ENCODE measurements at places on chromosomes 2 and 18.
A peak's percentile ranks its signal among the peaks of the same experiment; 100 is the strongest.

DNA sequence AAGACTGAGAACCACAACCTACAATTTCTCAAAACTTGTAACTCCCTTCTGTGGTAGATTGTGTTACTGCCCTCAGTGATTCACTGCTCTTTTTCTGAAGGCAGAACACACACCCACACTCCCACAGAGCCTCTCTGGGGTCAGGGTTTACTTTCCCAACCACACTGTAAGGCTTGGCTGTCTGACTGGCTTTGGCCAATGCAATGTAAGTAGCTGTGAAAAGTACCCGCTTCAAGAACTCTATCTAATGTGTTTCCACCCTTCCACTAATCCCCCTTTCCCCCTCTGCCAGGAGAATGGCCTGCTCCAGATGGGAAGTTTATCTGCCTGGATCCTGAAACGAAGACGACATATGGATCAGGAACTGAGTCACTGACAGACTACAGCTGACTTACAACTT is 222.7 kb downstream of the CDH2 start:
- DNase-seq = no peak

DNA sequence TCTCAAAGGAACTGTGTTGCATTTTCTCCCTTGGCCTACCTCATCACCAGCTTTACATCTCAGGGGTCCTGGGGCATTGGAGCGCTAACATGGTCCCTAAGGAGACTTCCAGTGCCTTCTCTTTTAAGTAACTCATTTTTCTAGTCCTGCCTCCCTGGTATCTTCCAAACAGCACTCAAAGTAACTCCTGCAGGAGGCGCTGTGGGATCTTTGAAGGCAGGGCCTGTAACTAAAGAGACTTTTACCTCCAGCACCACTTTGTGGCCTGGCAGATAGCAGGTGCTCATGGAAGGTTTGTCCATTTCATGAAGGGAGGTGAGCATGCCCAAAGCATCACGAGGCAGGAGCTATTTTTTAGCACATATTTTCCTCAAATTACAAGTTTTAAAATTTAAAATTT is 411.0 kb upstream of the GYPC start:
- DNase-seq = no peak

DNA sequence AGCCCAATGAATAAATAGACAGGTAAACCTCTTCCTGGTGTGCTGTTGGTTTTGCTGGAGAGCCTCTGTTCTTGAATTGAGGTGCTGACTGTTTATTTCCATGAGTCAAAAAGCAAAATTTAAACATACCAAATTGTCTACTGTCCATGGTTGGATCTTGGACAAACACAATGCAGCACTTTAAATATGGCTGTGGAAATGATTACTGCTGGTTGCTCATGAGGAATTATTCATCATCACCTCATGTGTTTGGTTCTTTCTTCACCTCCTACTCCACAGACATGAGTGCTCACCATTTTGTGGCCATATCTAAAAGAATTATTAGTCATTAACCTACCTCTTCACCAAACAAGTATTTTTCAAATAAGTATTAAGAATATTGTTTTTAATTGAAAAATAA is 85.3 kb upstream of the GALNT5 start:
- DNase-seq = no peak

- no peak for DNase-seq
Measured at GRCh38 chr18:77711096-77711495, 461.4 kb downstream of the GALR1 start.

- no peak for DNase-seq
Measured at GRCh38 chr18:8835521-8835953, 130.2 kb downstream of the MTCL1 start.

DNA sequence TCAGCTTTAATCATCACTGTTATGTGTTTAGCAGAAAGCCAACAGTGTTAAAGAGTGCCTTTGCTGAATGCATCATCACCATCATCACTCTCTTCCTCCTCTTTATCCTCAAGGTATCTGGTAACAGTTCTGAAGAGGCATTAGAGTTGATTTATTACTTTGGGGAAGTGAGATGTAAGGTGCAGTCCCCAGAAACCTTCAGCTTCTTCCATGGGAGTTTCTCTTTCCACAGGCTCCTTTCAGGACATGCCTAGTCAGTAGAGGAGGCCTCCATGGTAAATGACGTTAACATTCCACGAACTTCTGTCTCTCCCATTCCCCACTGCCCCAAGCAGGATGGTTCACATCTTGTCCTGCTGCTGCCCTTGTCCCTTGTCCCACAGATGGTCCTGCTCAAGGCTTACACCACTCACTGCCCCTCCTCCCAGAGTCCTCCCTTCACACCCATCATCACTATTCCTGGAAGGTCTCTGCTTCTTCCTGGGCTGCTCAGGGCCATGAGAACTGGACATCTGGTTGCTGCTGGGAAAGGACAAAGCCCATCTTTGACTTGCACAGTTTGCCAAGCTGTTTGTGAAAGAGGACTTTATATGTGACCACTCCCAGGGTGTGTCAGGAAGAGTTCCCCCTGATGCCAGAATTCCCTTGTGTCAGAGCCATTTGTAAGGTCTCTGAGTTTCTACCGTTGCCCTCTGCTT is 5.3 kb upstream of the REG1A start:
- no peak for DNase-seq

DNA sequence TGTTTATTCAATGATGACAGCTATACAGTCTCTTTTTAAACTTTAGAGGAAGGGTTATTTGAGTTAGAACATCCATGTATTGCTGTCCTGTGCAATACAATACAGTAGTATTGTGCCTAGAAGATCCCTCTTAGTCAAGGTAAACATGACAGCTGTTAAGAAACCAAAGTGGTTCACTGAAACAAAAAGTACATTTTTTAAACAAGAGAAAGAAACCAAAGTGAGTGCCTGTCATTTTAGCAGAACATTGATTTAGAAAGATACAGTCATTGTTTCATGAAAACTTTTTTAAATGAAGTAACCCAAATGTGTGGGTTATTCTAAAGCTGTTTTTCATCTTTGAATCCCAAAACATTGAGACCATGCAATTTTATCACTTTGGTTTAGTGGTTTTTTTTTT is 15.5 kb downstream of the ITPRID2 start:
- DNase-seq = no peak

DNA sequence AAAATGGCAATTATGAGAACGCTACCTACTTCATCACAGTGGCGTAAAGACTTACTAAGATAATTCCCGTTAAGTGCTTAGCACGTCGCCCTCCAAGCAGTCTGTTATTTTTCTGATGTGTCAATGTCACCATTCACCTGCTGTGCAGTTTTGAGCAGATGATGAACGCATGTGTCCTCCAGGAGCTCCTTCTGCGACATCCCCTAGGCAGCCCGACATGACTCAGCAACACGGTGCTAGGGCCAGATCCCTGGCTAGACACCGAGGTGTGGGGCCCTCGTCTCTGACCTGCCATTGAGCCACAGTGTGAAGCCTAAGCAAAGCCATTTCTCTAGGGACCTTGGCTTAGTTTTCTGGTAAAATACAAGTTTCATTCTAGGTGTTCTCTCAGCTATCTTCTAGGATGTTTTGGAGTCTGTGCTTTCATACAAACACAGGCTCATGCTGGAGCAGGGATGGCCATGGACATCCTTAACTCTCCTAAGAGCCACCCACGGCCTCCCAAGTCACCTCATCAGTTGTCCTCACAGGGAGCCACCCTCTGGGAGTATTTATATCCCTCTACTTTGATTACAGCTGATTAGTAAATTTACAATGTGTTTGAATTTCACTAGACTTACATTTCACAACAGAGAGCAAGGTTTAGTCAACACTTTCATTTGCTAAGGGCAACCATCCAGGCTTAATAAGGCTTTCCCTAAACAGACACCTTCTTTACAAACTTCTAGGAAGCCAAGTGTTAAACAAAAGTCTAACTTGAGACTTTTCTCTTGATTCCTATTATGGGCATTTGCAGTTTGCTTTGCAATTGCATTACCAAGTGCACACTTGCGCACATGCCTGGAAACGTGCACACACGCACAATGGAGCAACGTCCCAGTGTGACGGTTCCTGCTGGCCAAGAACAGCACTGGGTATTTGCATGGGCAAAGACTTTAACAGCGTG is 376.8 kb upstream of the ID2 start:
- DNase-seq = no peak

- DNase-seq = no peak
Measured at GRCh38 chr2:64283006-64283570, 138.9 kb upstream of the PELI1 start.

DNA sequence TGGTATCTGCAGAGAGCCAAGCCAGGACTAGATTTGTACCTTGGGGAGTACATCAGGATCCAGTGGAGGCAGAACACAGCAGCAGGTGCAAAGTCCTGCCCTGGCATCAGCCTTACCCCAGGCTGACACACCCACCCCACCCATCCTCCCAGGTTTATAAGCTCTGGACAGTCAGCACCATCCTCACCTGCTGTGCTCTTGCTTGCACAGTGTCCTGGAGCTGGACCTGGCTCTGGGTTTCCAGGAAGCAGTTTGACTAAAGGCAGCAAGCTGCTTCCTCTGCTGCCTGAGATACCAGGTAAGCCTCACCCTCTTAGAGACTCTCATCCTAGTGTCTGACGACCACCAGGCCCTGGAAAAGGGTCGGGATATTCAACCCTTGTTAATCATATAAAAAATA is at the start of gene SULT1C3:
Gene SULT1C3 (plus strand): TSS at position 183 of the 400 bp plus-strand sequence. CDS start 7,227 bp downstream, outside the sequence.
- DNase-seq = no peak

DNA sequence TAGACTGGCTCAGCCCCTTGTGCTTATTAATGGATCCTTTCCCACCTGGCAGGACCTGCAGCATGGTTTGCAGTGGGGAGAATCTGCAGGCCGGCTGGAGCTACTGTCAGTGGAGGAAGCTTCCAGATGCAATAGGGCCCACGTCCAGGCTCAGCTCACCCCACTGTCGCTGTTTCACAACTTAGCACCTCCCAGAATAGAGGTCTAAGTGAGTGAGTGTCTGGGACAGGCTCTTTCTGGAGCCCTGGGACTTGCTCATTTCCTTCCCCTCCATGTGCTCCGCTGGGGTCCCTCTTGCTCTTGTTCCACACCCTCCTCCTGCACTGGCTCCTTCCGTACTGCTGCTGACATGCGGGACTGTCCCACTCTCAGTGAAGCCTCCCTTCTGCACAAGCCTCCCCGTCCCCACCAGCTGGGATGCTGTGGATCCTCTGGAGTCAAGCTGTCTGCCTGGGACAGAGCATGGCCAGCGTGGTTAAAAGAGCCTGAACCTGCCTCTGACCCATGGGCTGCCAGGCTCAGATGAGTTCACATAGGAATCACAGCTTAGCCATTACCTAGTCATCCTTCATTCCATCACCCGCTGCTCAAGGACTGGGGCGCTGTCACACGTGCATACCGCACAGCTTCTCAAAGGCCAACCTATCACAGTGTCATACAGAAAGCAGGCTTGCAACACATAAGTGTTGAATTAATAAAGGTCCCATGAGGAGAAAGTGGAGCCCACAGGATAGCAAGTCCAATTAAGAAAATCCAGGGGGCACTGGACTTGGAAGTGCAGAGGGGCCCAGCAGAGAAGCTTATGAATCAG is 135.9 kb downstream of the ACKR3 start:
- no peak for DNase-seq

DNA sequence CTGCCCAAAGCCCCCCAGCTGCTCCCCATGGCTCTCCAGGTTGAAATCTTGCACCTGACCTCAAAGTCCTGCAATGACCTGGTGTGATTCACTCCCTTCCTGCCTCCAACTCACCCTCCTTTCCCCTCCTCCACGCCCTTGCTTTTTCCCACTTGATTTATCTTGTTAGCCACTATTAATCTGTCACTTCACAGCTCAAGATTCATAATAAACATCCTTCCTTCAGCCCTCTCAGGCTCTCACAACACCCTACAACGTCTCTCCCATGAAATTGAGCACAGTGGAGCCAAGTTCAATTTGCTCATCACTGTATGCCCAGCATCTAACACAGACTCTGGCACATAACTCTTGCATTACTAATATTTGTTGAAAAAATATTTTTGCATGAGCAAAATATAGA is 85.6 kb upstream of the SLC35G4 start:
- DNase-seq = no peak

DNA sequence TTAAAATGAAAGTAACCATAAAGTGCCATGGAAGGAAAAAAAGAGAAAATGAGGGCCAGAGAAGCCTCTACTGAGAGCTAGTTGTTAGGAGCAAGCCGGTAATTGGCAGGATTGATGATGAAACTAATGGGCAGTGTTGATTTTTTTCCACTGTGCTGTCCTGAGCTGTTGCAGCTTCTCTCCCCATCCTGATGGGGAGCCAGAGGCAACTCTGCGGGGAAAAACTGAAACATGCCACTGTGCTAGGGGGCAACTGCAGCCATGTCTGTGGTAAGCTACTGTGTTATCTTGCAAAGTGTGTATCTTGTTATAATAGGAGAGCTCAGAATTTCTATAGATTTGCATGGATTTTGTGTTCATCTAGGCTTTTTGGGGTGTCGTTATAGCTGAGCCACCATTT is 487.9 kb downstream of the STK39 start:
- no peak for DNase-seq

- no peak for DNase-seq
Measured at GRCh38 chr2:64189586-64189985, 45.4 kb upstream of the PELI1 start.

DNA sequence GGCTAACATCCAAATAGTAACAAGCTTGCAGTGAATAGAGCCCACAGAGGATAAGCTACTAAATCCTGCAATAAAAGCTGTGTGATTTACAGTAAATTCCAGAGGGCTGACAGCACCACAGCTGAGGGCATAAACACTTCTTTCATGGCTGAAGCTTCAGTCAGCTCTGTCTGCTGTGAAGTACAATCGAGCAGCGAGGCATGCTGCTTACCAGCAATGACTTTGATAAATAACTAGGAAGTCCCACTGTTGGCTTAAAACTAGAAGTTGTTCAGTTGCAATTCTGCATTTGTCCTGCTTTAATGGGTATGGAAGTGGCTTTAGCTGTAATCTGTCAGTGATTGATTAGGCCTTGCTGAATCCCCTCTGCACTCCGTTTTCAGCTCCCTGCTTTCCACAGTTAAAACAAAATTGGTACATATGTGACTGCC is 65.2 kb upstream of the FIGN start:
- peak; percentile 55 for DNase-seq

DNA sequence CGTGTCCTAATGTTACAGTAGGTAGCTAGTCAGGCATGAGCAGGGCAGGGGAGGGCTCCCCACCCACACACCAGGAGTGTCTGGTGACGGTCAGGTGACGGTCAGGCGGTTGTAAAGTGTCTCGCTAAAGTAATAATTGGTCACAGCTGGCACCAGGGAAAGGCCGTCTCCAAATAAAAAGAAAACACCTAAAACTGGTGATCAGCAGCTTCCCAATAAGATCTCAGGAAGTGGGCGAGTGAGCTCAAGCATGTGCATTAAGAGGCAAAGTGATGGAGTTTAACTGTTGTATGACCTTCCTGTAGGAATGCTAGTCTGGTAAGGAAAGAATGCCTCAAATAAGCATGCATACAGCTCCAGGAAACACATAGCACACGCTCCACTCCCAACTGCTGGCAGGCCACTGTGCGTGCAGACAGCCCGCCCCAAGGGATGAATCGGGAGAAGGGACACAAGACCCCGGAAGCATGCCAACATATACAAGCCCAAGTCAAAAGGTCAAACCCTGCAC is 177.1 kb downstream of the RNF144A start:
- no peak for DNase-seq

GRCh38 chr2:159230145-159230877 is 56.2 kb downstream of the WDSUB1 start:
- DNase-seq = no peak

GRCh38 chr2:110771547-110772382 is 39.4 kb downstream of the ACOXL start:
- no peak for DNase-seq

- peak; percentile 80 for DNase-seq
Measured at GRCh38 chr2:189150033-189150432, 29.5 kb downstream of the COL5A2 start.
